Stimulated activated CD4-positive, alpha-beta T cell treated with anti-CD3 and anti-CD28 coated beads, Interleukin-1b, Interleukin-23, amount 100 ng/mL, for 1 hour (primary cell): ENCODE measurements at places on chromosomes 5 and 9.

GRCh38 chr5:122110987-122111386 is 18.4 kb upstream of the ZNF474 start:
- no peak for DNase-seq

GRCh38 chr5:158943057-158943456 is 156.7 kb downstream of the EBF1 start:
- DNase-seq = no peak

GRCh38 chr5:146640285-146640896 is 124.4 kb upstream of the GPR151 start:
- no peak for DNase-seq

DNA sequence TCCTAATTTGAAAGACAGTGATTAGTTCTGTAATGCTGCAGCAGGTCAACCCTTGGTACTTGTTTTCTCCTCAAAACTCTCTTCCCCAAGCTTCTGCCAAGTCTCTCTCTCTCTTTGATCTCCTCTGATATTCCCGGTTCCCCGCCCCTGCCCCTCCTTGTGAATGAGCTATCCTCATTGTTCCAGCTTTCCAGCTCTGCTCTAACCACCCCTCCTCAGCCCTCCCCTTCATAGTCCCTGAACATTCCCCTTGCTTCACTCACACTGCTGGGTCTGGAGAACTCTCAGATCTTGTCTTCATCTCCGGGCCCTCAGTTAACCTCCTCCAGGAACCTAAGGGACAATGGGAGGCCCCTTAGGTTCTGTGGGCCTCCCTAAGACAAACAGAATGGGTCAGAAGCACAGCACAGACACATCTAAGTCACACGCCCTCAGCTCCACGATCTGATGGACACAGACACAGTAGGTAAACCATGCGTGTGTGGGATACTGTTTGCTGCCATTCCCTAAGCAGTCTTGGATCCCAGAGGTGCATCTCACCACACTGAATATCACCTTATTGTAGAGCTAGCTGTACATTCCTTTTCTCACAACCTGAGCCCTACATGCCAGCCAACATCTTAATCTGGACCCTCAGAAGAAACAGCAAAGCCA is 17.4 kb upstream of the LARP1 start:
- no peak for DNase-seq
